Left kidney (tissue), 8 donors: ENCODE measurements at places on chromosomes 6 and 20. TPM values are rescaled to one million over a fixed set of nuclear protein-coding genes. Genes with fewer than 3 reads are reported as not detected.

GRCh38 chr6:129382916-129383315 is 327.1 kb downstream of the ARHGAP18 start:
- no peak for DNase-seq

ISM1 gene
- polyA plus RNA-seq, result 4.3 TPM

DNA sequence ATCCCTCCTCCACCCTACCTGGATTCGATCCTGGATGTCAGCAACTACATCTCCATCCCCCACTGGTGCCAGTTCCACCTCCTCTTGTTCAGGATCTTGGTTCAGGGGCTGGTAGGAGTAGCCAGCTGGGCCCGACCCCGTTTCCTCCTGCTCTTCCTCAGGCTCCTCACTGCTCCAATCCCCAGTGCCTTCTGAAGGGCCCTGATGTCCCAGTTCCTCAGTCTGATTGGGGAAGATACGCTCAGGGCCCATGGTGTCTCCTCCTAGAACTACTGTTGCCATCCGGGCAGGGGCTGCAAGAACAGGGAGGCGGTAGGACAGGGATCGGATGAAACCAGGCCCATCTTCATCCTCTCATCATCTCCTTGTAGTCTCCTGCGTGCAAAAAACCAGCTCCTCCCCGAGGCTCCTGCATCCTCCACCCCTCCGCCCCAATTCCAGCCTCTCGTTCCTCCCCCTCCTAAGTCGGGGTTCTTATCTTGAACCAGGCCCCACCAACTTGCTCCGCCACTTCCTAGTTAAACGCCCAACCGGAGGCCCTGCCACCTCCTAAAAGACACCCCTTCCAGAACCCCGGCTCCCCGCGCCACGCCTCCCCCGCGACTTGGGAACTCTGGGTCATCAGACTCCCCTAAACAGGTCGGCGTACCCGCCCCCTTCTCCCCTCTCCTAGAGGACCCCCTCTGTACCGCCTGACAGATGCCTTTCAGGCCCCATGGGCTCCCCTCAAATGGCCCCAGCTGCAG is 476 bp downstream of the MEA1 start:
- DNase-seq, result no peak

- DNase-seq, result no peak
These were observed 4.5 kb downstream of the DSP start for GRCh38 chr6:7546020-7546369.

DNA sequence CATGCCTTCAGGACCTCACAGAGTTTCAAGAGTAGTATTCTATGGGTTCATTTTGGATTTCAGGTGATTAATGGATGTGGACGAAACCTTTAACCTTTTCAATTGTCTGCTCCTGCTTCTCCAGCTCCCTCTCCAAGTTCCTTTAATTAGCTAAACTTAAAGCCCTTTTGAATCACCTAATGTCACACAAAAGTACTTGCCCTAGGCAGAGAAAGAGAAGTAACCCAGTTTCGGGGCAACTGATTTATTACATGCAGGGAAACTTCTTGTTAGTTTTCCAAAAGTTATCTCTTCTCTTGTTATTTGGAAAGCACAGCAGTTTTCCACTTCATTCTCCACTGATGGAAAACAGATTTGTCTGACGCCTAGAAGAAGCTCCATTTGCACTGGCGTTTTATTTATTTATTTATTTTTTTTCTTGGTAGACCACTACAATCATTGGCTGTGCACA is 407.7 kb upstream of the JARID2 start:
- no peak for DNase-seq

GRCh38 chr6:168265394-168265793 is 54.2 kb downstream of the DACT2 start:
- DNase-seq, result no peak

YTHDF1 gene
- polyA plus RNA-seq, result 45.5 TPM

LY6G6D gene
- polyA plus RNA-seq, result not detected

C4A gene
- 17.0 TPM for polyA plus RNA-seq

GRCh38 chr6:142784344-142784743 is 160.6 kb downstream of the HIVEP2 start:
- DNase-seq, result no peak

- DNase-seq, result no peak
These were observed 89.6 kb upstream of the BEND6 start for GRCh38 chr6:56865081-56865875.

DNA sequence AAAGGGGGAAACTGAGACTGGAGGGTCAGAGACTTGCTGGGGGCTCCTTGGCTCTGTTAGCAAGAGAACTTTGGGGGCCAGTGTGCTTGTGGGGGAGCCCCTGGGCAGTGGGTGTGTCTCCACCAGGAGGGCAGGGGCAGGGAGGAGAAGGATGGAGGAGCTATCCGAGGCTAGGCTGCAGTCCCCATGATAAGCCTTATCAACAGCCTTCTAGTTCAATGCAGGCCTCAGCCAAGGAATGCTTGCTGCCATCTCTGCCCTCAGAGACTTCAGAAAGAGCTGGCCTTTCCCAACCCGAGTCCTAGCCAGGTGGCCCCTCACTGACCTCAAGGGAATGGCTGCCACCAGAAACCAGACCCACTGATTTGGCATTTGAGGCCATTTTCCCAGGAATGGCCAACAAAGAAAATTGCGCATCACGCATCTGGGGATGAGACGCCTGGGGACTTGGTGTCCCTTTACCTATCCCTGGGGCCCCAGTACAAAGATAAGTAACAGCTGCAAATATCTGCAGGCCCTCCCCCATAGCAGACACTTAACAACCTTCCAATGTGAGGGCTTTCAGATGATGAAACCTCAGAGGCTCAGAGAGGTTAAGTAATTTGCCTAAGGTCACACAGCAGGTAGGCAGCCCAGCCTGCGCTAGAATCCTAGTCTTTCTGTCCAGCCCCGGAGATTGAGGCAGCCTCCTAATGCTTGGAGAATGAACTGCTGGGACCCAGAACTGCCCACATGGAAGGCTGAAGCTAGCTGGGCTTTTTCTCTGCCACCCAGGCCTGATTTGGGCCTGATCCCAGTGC is 4.9 kb downstream of the TGM2 start:
- no peak for DNase-seq

DNA sequence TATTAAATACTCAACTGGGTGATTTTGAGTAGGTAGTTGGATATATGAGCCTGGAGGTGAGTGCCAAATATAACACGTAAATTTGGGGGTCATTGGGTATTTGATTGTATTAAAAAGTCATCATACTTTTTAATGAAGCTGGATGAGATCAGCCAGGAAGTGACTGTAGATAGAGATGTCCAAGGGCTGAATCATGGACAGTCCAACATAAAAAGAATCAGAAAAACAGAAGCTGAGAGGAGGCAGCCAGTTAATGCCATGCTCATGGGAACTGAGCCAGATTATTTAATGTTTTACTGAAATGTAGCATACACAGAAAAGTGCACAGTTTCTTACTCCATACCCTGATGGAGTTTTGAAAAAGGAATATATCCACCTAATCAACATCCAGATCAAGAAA is 435.5 kb upstream of the PLCB4 start:
- DNase-seq, result no peak

SULF2 gene
- 71.7 TPM for polyA plus RNA-seq

DNA sequence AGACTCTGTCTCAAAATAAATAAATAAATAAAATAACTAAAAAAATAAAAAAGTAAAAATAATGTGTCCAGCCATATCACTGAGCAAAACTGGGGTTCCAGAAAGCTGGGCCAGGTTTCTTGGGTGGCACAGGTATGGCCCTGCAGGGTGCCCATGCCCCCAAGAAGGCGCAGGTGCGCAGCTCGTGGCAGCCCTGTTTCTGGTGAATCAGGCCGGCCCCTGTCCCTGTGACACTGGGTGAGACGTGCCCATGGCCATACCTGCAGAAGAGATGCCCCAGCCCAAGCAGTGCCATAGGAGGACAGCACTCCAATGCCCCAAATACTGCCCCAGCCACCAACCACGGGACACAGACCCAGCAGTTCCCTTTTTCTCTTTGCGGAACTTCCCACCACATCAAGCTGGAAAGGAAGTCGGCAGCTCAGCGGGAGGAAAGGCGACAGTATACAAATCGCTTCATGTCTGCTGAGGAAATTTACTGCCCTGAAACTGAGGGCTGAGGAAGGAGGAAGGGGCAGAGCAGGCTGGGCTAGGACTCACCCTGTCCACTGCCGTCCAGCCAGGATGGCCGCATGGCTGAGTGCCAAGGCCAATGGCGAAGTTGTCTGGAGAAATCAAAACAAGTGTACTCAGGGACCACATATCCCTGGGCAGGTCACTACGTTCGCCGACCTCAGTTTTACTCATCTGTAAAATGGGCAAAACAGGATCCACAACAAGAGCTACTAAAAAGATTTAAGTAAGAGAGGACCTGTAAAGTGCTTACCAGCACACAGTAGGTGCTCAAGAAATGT is 55.4 kb downstream of the PREX1 start:
- DNase-seq, result no peak

TINAG gene
- 37.3 TPM for polyA plus RNA-seq

GRCh38 chr6:155936551-155936950 is 480.9 kb upstream of the NOX3 start:
- no peak for DNase-seq

DNA sequence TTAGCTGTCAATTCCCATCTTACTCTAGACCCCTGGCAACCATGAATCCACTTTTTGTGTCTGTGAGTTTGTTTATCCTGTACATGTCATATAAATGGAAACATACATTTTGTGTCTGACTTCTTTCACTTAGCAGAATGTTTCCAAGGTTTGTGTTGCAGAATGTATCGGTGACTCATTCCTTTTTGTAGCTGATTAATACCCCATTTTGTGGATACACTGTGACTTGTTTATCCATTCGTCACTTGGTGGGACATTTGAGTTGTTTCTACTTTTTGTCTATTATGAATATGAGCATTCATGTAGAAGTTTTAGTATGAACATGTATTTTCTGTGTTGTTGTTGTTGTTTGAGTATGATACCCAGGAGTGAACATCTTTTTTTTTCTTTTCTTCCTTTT is 21.4 kb downstream of the CDYL start:
- DNase-seq, result no peak

DNA sequence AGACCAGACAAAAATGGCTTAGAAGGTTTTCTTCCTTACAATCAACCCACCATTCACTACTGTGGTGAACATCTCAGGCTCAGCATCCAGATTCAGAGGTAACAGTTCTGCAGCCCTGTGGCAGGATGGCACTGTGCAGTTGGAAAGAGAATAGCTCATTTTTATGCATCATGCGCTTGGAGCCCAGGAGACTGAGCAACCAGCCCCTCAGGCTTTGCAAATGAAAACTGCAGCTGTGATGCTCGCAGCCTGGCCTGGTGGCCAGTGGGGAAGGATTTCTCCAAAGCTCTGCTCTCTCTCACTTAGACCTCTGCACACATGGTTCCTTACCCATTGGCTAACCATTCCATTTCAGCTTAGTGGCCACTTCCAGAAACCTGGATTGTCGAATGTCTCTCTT is 45.8 kb downstream of the GABRR2 start:
- no peak for DNase-seq

FOXS1 gene
- 3.9 TPM for polyA plus RNA-seq

- DNase-seq, result no peak
These were observed 22.3 kb downstream of the HTR1E start for GRCh38 chr6:86959656-86960055.

- no peak for DNase-seq
These were observed 49.5 kb upstream of the CCN6 start for GRCh38 chr6:112004201-112005012.

DNA sequence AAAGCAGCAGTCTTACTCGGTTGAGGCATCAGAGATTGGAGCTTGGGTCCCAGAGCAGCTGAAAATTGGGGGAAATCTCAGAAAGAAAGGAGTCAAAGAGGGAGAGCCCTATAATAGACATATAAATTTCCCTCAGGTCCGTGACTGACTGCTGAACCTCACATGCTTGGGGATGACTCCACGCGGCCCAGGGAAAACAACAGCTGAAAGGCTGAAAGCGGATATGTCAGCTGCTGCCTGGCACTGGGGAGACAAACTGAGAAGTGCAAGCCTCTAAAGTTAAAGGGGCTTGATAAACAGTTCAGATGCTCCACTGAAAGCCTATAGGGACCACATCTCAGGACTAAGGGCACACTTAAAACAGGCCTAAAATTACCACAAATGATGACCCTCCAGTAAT is 255.9 kb upstream of the RIN2 start:
- no peak for DNase-seq

GRCh38 chr6:102950967-102951366 is 1557.5 kb downstream of the GRIK2 start:
- no peak for DNase-seq

RSPH4A gene
- polyA plus RNA-seq, result 4.2 TPM

- DNase-seq, result no peak
These were observed 212.7 kb downstream of the BCKDHB start for GRCh38 chr6:80319196-80319595.

GRCh38 chr6:147906361-147906760 is 397.9 kb downstream of the SAMD5 start:
- no peak for DNase-seq

EGFL8 gene
- 30.3 TPM for polyA plus RNA-seq

- DNase-seq, result no peak
These were observed 43.4 kb downstream of the RALY start for GRCh38 chr20:34037121-34037520.

- no peak for DNase-seq
These were observed 146.0 kb upstream of the PHACTR1 start for GRCh38 chr6:12570461-12571030.

- DNase-seq, result peak; percentile 69
These were observed 29.4 kb downstream of the LRP11 start for GRCh38 chr6:149834513-149835481.

LIME1 gene
- 4.3 TPM for polyA plus RNA-seq

CAGE1 gene
- polyA plus RNA-seq, result 0.38 TPM

DNA sequence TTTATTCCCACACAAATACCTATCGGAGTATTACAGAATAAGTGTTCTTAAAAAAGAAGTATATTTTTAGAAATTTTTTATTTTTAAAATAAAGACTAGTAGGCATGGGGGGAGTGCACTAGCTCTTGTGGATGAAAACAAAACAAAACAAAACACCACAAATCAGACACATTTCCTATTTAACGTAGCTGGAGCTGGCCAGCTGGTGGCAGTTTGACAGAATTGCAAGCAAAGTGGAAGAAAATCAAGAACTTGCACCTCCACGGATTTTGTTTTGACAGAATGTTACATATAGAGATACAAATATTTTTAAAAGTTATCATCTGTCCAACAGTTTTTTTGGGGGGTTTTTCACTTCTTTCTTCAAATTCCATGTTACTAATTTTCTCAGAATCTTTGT is 63.6 kb upstream of the SNRPB2 start:
- DNase-seq, result no peak
